ENCODE measurements at places on chromosomes 3 and 15. TPM values are rescaled to one million over a fixed set of nuclear protein-coding genes. Genes with fewer than 3 reads are reported as not detected.

The MLH1 gene
- 25.1 TPM for total RNA-seq

The SLC28A2 gene
- total RNA-seq, result not detected

DNA sequence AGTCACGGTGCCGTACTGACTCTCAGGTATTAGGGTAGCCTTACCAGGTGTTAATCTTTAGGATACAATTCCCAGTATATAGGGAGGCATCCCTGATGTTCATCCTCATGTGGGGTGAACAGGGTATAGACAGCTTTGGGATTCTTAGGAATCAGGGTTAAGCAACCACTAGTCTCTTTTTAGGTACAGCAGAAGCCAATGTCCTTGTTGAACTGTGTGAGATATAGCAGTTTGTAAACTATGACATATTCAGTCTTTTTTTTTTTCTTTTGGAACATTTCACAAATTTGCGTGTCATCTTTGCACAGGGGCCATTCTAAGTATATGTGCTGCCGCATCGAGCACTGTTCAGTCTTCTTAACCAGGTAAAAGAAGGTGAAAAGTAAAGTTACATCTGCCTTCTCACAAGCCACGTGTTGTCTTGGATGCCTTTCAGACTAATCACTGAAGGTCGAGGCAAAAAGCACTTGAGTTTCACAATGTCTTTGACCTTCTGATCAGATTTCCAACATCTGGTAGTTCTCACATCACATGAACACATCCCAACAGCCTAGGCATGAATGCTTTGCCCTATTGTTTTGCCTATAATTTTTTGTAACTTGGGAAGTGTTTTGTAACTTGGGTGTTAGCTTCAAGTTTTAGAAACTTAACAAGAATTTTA, 17.2 kb downstream of the TSEN2 start:
- DNase-seq, result no peak

GRCh38 chr3:19139863-19140262, 8.4 kb upstream of the KCNH8 start:
- DNase-seq, result no peak

GRCh38 chr3:45103753-45104714, 42.1 kb downstream of the CDCP1 start:
- DNase-seq, result no peak

GRCh38 chr3:72299823-72300222, 514.9 kb upstream of the PROK2 start:
- no peak for DNase-seq

Data from glomerular endothelial cell (primary cell).